ENCODE measurements at places on chromosomes 4 and X. TPM values are rescaled to one million over a fixed set of nuclear protein-coding genes. Genes with fewer than 3 reads are reported as not detected.

CCSER1 gene
- total RNA-seq, result not detected

SAGE1 gene
- total RNA-seq, result not detected

GLRB gene
- total RNA-seq, result 1.7 TPM

GPR34 gene
- total RNA-seq, result not detected

POU4F2 gene
- total RNA-seq, result not detected

DCLK2 gene
- 4.8 TPM for total RNA-seq

VEGFC gene
- total RNA-seq, result 13.4 TPM

DAPP1 gene
- total RNA-seq, result 0.09 TPM

TSPAN7 gene
- 0.17 TPM for total RNA-seq

CT45A3 gene
- not detected for total RNA-seq

MAGEB5 gene
- not detected for total RNA-seq

ZCCHC4 gene
- 8.4 TPM for total RNA-seq

CPE gene
- 3.9 TPM for total RNA-seq

SPANXN5 gene
- not detected for total RNA-seq

HSPA4L gene
- total RNA-seq, result 5.8 TPM

CFI gene
- 1.8 TPM for total RNA-seq

SMIM14 gene
- total RNA-seq, result 57.1 TPM

BEND2 gene
- not detected for total RNA-seq

APLN gene
- 0.32 TPM for total RNA-seq

MGAT4D gene
- total RNA-seq, result not detected

ODAPH gene
- total RNA-seq, result not detected

MAGEA2B gene
- total RNA-seq, result not detected

FAM149A gene
- 5.7 TPM for total RNA-seq
